ENCODE measurements at places on chromosomes 13 and 19. TPM values are rescaled to one million over a fixed set of nuclear protein-coding genes. Genes with fewer than 3 reads are reported as not detected.

Gene ZNF787
- 10.7 TPM for total RNA-seq

DNA sequence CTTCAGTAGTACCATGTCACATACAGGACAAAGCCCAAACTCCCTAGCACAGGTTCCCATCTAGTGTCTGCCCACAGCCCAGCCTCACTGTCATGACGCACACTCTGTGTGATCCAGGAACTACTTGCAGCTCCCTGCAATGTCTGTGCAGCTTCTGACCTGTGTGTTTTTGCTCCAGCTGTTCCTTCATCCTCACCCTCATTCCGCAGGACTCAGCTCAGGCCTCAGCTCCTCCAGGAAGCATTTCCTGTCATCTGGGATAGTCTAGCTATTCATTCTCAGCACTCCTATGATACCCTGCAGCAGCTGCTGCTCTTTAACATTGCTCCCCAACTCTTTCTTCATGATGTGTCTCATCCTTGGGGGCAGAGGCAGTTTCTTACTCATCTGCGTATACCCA is 56.1 kb downstream of the ENOX1 start:
- peak; percentile 49 for DNase-seq

- no peak for DNase-seq
These were observed 12.2 kb downstream of the PRKCSH start for GRCh38 chr19:11447347-11448262.

Gene FUT1
- total RNA-seq = 0.78 TPM

- no peak for DNase-seq
These were observed 134.5 kb downstream of the PCDH9 start for GRCh38 chr13:67095621-67096020.

- no peak for DNase-seq
These were observed 40.6 kb upstream of the KLF12 start for GRCh38 chr13:74174810-74175209.

DNA sequence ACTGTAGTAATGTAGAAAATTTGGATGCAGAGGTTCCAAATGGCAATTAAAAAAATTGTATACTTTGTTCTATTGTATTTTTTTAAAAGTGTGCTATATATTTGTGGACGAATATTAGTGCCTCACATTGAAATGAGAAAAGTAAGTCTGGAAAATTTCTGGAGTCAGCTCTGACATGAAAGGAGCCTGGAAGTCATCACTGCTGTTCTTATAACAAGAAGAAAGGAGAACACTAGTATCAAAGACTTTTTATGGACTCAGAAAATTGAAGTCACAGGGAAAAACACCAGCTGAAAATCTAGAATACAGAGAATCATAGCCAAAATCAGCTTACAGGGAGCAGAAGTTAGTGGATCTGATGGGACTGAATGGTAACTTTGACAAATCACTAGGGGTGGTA is 1450.7 kb upstream of the SPRY2 start:
- DNase-seq = no peak

GRCh38 chr19:35421362-35421761 is 26.7 kb upstream of the FFAR2 start:
- DNase-seq = no peak

- DNase-seq = peak; percentile 3
These were observed 53.6 kb downstream of the DGKH start for GRCh38 chr13:42101821-42102585.

- DNase-seq = no peak
These were observed 9.7 kb downstream of the LPAR6 start for GRCh38 chr13:48403151-48403631.

DNA sequence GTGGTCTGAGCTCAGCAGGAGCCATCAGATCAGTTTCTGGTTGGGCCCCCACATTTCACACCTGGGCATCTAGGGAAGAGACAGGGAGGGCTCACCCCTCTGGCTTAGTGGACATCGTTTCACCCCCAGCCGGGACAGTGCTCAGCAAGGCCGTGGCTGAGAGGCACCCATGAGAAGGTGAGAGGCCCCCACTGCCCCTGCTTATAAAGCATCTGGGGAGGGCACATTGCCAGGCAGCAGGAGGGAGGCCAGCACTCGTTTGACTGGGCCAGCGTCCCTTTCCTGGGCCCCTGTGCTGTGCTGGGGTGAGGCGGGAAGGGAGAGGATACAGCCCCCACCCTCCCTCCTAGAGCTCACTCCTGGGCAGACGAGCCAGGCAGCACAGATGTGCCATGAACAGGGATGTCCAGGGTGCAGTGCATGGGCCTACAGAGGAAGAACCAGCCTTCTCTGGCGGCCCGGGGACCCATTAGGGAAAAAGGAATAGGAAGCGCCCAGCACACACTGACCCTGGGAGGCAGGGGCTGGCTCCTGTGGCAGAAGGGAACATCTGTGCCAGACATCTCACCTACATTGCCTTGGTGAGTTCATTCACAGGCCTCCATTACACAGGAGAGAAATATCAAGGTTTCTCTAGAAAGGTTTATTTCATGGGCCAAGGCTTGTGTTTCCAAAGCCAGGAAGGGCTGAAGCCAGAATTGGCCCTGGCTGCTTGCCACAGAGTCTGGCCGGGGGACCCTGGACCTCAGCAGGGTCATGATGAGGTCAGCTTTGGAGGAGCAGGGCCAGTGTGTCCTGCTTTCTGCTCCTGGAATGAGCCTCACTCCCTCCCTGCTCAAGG is 7.7 kb downstream of the AP1M1 start:
- no peak for DNase-seq

GRCh38 chr13:71460211-71460610 is 406.8 kb downstream of the DACH1 start:
- DNase-seq = no peak

DNA sequence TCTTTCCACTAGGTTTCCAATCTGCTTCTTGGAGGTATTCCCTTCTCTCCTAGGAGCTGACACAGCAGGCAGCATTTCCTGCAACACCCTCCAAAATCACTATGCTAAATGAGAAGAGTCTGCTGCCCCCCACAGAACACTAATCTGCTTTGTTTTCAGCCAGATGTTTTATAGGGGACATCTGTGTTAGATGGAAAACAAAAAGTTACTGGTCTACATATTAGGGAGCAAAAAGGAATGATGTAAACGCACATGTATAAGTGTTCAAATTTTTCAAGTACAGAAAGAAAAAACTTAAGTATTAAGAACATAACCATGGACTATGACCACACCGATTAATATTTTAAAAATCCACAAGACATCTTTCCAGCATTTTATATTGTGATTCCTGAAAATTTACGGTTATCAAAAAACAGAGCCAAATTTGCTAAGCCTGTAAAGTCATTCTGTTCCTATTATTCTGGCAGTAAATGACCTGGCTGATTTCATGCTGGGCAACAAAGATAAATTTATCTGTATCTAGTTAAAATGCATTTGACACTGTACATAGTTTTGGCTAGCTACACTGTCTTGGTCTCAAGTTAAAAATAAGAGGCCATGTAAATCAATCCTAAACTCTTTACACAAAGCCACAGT is 63.3 kb downstream of the DCLK1 start:
- DNase-seq = no peak

DNA sequence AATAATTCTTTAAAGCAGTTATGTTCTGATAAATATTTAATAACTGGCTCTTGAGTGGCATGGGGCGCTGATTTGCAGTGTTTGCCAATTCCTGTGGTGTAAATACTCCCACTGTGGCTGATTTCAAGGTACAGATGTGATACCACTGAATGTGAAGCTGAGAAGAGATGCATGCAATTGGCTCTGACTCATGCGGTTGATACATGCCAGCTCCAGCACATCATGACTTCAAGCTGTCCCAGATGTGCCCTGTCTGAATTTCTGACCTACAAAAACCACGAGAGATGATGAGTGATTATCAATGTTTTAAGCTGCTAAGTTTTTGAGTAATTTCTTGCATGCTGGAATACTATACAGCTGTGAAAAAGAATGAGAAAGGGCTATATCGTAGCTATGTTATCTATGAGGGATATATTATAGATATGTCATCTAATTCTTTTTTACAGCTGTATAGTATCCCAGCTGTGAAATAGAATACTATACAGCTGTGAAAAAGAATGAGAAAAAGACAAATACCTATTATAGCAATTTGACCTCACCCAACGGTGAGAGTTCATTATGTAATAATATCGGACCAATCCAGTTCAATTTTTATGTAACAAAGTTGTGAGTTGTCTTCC is 7.6 kb upstream of the ACSBG2 start:
- DNase-seq = peak; percentile 43

Gene ZNF492
- total RNA-seq = 1.4 TPM

Gene NCR1
- not detected for total RNA-seq

- no peak for DNase-seq
These were observed 2.1 kb upstream of the SIGLEC8 start for GRCh38 chr19:51460164-51460992.

DNA sequence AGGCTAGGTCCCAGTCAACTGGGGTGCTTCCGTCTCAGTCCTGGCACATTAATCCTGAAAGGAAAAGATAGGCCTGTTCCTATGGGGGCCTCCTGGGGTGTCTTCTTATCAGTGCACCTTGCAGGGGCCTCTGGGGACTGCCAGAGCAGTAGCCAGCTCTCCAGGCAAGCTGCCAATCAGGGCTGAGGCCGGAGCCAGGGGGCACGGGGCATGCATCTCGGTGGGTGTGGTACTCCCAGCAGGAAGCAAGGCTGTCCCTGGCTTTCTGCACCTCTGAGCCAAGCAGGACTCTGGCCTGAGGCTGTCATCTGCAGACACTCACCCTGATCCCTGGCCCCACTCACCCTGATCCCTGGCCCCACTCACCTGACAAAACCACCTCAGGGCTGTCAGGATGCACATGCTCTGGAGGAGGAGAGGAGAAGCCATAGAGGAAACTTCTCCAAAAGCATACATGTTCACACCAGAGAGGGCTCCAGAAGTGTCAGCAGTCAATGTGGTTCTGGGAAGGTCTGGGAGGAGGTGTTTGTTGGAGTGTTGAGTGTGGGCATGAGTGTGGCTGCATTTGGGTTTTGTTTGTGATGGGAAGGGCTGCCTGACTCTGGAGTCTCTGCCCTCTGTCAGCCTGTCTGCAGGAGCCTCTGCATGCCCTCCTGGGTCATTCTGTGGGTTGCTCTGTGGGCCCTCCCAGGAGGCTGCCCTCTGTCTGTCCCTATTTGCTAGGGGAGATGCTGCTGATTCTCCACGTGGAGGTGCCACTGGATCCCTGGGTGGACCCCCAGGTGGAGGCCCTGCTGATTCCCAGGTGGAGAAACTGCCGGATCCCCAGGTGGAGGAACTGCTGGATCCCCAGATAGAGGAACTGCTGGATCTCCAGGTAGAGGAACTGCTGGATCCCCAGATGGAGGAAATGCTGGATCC is 22.7 kb upstream of the KCTD15 start:
- DNase-seq = no peak

- peak; percentile 50 for DNase-seq
These were observed 2.9 kb upstream of the TCF3 start for GRCh38 chr19:1655131-1655981.

- DNase-seq = no peak
These were observed 1033.6 kb downstream of the SLITRK5 start for GRCh38 chr13:88704600-88705275.

- no peak for DNase-seq
These were observed 827 bp downstream of the CKM start for GRCh38 chr19:45321848-45322247.

GRCh38 chr19:46972311-46972710 is 47.3 kb upstream of the NPAS1 start:
- DNase-seq = peak; percentile 78

Gene ATP4A
- total RNA-seq = not detected

DNA sequence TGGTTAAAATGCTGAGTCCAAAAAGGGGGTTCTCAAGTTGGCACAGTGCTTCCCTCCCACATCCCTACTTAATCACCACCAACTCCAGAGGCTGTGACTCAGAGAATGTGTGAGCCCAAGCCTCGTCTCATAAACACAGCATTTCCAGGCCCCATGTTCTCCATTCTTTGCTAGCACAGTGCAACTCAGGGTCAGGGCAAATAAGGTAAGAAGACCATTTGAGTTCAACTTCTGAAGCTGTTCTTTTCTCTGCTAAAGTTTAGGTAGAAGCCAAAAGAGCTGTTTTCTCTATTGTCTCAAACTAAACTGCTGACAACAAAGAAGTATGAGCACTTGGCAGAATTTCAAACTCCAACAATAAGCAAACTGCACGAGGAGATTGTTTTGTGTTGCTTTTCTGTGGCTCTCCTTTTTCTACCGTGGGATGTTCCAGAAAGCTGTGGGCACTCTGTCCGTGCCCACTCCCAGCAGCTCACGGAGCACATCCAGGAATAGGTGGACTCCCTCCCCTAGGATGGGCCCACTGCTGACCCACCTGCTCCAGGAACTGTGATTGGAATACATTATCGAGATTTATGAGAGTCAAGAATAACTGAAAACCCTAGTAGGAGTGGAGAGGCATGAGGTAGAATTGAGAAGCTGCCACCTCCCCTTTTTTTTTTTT is 494.3 kb downstream of the COG6 start:
- peak; percentile 75 for DNase-seq

DNA sequence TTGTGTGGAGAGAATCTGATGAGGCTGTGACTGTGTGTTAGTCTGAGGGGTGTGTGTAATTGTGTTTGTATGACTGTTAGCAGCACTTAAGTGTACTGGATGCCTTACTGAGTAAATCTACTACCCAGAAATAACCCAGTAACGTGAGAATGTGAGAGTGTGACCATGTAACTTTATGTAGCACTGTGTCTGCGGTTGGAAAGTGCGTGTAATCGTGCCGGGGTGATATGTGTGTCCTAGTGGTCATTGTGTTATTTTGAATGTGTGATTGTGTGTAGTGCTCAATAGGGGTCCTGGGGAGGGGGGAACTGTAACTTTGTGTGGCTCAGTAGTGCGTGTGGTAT is 550 bp downstream of the ZNF383 start:
- DNase-seq = peak; percentile 35

Gene FBXO17
- total RNA-seq = 22.1 TPM

DNA sequence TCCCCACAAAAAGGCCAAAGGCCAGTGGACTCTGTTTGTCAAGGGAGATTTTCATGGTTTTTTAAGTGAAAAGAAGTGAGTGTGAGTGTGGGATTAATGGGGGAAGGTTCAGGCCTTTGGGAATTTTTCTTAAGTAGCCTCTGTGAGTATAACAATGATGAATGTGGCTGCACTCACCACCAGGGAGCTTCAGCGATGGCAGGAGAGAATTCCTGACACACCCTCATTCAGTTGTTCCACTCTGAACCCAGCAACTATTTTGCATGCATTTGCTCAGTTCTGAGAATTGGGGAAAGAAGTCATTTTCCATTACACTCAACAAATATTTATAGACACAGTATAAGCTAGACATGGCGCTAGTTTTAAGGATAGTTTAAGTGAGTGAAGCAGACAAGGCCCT is 117.9 kb downstream of the CCNA1 start:
- DNase-seq = no peak

- DNase-seq = no peak
These were observed 177.1 kb downstream of the PCCA start for GRCh38 chr13:100266026-100266425.

GRCh38 chr13:41345914-41346589 is 35.0 kb downstream of the NAA16 start:
- DNase-seq = no peak

Gene ERICH6B
- not detected for total RNA-seq

- DNase-seq = no peak
These were observed 397.7 kb downstream of the SUCLA2 start for GRCh38 chr13:47603365-47603764.
